ENCODE measurements at places on chromosomes 3 and 15.

- no peak for DNase-seq
These were observed 24.6 kb upstream of the INSYN1 start for GRCh38 chr15:73777741-73778140.

GRCh38 chr3:168956076-168956475 is 707.4 kb downstream of the MECOM start:
- no peak for DNase-seq

- DNase-seq = no peak
These were observed 34.2 kb downstream of the EDEM1 start for GRCh38 chr3:5221701-5222100.

GRCh38 chr15:76206325-76206976 is 104.8 kb downstream of the ETFA start:
- no peak for DNase-seq

- DNase-seq = no peak
These were observed 35.1 kb upstream of the IL12A start for GRCh38 chr3:159953325-159954085.

DNA sequence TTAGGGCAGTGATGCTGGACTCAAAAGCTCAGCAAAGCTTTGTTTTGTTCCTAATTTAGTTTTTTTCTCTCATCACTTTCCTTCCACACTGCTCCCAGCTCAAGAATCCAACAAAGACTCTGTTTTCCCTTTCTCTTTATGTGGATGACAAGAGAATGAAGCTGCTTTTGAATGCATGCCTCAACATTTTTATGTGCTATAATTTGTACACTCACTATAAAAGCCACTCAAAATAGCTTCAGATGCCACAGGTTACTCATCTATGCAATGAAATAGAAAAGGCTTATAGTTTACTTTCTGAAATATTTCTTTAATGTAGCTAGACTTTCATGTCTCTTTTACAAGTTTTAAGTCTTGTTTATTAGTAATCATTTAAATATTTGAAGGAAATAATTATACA is 714.9 kb downstream of the OTOL1 start:
- DNase-seq = no peak

- no peak for DNase-seq
These were observed 71.0 kb downstream of the PBRM1 start for GRCh38 chr3:52614689-52615088.

- no peak for DNase-seq
These were observed 106.0 kb upstream of the LINGO1 start for GRCh38 chr15:77738441-77739302.

GRCh38 chr15:29812384-29812694 is 9.9 kb downstream of the TJP1 start:
- no peak for DNase-seq

- DNase-seq = no peak
These were observed 116.7 kb downstream of the DLG1 start for GRCh38 chr3:197181741-197182140.

GRCh38 chr15:92662762-92663161 is 7.2 kb upstream of the FAM174B start:
- no peak for DNase-seq

DNA sequence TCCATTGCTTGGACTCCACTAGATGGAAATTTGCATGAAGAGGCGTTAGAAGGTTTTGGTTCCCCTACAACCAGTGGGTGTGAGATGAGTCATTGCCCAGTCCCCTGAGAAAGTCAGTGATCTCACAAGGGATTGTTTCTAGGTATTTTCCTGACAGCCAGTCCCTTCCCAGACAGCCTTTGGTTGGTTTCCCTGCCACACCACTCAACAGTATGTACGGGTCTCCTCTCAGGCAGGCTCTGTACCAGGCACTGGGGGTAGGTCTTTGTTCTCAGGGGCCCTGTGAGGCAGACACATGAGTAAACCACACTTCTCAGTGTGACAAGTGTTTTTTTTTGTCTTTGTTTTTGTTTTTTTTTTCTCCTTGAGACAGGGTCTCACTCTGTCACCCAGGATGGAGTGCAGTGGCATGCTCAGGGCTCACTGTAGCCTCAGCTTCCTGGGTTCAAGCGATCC is 4.0 kb downstream of the LAMP3 start:
- no peak for DNase-seq

DNA sequence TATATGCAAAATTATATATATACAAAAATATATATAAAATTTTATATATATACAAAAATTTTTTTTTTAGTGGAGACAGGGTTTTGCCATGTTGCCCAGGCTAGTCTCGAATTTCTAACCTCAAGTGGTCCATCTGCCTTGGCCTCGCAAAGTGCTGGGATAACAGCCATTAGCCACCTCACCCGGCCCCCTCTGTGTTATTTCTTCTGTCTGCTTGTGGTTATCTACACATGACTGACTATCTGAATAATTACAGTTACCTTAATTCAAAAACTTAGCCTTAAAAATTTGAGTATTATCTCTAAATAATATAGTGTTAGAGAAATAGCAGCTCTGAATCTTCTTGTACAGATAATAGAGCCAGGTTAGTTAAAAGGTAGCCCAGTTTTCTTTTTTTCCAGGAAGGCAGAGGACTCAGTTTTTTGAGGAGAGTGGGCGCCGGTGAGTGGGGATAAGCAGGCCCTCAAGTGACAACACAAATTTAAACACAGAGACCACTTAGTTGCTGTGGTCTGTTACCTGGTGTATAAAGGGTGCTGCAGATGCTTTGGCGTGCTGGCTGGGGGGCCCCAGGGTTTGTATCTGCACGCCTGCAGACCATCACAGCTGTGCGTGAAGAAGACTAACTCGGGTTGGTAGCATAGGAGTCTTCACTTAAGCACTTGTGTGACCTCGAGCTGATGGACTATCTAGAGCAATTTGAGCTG is 83.7 kb downstream of the TRAK1 start:
- DNase-seq = no peak

GRCh38 chr3:185677146-185677829 is 91.2 kb downstream of the SENP2 start:
- DNase-seq = no peak

DNA sequence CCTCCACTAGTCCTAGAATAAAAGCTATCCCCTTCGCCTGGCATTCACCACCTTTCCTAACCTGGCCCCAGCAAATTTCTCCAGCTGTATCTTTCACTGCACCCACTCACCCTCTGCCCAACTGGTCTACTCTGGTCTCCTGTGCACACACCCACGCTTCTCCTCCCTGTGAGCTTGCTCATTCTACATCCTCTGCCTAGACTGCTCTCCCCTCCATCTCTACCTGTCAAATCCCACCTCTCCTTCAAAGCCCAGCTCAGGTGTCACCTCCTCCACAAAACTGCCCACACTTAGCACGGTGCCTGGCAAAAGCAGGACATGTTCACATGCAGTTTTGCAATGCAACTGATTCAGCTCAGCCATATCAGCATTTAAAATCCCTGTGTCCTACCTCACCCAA is 45.8 kb upstream of the NTRK3 start:
- no peak for DNase-seq
